Globus pallidus (tissue), 1 donor: ENCODE measurements at places on chromosomes 16 and 17.

- no peak for DNase-seq
Measured at GRCh38 chr17:334974-335481, 17.6 kb downstream of the RPH3AL start.

- DNase-seq: no peak
Measured at GRCh38 chr17:15470536-15470935, 3.1 kb upstream of the CDRT4 start.

- DNase-seq: peak; percentile 30
Measured at GRCh38 chr16:85491798-85492294, 121.3 kb upstream of the GSE1 start.

DNA sequence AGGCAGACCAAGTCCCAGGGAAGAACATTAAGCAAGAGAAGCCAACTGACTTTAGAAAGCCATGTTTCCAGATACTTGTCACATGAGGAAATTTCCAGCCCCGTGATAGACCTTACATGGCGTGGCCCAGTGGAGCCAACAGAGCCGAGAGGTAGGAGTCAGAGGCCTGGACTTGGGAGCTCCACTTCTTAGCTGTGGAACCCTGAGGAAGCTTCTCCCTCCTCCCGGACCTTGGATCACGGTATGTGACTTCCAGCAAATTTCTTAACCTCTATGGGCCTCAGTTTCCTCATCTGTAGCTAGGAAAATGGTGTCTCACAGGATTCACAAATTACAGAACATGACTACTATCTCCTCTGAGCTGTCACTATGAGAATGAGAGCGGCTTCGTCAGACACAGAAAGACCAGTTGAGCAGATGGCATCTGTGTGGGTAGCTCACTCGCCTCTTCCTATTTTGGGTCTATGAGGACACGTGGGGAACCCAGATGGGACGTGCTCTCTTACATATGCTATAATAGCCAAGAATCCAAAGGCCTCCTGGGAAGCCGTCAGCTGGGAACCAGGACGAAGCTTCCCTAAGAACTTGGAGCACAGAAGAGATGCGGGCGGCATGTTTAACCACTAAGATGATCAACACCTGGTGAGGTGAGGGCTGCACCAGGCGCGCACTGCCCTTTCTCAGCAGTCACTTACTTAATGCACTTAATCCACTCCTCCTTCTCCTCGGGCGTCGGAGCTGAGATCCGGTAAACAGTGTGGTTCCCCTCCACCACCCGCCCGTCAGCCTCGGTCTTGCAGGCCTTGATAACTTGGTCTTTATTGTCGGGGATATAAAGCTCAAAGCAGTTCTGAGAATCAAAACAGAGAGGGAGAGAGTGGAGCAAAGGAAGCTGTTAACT, 102.3 kb downstream of the CYTH1 start:
- DNase-seq: no peak

GRCh38 chr16:48075398-48075797, 80.4 kb downstream of the ABCC12 start:
- no peak for DNase-seq
